NCI-H2029 (cell line): ENCODE measurements at places on chromosomes 4 and X.
A peak's percentile ranks its signal among the peaks of the same experiment; 100 is the strongest.

DNA sequence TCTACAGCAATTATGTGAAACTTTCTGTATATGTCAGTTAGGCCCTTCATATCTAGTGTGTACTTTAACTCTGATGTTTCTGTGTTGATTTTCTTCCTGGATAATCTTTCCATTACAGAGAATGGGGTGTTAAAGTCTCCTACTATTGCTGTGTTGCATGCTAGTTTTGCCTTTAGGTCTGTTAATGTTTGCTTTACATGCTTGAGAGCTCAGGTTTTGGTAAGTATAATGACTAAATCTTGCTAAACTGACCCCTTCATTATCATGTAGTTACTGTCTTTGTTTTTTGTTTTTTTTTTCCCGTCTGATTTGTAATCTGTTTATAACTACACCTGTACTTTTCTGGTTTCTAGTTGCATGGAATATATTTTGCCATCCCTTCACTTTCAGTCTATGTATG is 63.6 kb upstream of the UGT2B15 start:
- DNase-seq = no peak

- no peak for DNase-seq
Observed at GRCh38 chr4:38861791-38862190, 5.2 kb upstream of the TLR6 start.

DNA sequence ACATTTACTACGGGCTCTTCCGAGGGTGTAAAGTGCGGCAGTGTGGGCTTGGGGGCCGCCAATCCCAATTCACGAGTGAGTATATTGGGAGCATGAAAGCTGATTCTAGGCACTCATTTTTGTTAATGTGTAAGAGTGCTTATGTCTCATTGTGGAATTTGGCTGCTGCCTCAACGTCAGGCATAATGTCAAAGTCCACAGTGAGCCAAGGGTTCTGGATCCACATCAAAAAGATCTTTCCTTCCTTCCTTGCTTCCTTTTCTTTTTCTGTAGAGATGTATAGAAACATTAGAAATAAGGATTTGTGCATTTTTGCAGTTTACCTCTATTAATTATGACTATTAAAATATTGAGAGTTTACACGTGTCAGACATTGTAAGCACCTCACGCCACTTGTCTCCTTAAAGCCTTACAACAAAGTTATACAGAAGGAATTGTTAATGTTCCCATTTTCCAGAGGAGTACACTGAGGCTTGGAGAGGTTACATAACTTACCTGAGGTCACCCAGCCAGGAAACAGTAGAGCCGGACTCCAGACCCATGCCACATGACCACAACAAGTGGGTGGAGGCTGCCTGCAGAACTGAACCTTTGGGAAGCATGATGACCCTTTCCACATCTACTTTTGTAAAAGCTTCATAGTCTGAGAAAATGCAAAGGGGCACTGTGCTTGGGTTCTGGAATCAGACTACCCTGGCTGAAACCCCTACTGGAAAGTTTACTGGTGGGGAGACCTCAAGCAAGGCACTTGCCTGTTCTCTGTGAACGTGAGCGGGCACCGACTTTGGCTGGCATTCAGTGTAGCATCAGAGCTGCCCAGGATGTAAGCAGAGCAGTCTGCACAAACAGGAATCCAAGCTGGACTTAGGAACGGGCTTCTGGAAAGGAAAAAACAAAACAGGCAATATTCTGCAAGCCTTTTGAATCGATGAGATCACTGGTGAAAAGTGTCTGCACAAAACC is 761 bp downstream of the CLRN2 start:
- no peak for DNase-seq

DNA sequence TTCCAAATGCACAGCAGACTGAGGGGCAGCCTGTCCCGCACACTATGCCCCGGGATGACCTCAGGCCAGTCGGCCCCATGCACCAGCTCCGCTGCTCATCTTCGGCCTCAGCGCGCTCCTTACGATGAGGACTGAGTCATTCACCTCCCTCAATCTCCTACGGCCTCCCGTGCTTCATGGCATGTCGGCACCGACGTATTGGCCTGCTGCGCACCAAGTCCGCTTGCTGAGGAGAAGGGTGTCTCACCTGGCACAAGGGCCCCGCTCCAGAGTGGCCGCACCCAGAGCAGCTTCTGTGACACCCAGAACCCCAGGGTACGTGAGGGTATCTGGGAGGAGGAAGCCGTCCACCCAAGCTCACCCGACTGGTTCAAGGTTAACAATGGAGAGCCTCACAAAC is 35.5 kb downstream of the GAK start:
- no peak for DNase-seq

DNA sequence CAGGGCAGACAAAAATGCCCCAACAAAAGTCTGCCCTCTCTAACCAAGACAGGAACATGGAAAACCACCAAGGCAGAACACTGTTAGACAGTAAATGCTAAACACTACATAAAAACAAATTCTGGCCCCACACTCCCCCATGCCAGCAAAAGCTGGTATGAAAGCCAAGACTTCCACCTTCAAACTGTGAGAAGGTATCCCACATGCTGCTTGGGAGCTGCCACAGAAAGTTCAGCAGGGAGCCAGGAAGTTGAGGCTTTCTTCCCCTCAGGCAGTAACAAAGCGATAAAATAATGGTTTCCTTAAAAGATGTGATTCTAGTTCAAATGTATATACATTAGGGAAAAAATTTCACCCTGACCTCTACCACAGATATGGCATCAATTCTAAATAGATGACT is 770.4 kb upstream of the NDST4 start:
- DNase-seq = no peak

GRCh38 chr4:95627709-95628108 is 78.9 kb upstream of the UNC5C start:
- DNase-seq = no peak

DNA sequence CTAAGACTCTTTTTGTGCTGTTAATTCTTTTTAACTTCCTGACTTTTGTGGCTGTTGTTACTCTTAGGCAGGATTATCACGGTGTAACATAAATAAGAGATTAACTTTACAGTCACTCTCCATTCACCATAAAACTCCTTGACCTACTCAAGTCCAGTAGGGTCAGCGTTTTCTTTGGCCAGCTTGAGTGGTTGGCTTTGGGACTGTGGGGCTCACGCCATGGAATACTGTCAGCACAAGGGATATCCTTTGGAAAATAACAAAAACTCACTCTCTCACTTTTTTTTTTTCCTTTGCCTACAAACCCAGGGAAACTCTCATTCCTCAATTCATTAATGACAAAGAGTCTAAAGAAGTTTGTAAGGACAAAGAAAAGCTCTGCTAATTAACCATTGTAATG is 89.4 kb upstream of the TLL1 start:
- DNase-seq = no peak

- DNase-seq = no peak
Observed at GRCh38 chr4:151573945-151574344, 165.0 kb downstream of the FHIP1A start.

- no peak for DNase-seq
Observed at GRCh38 chrX:69221239-69222102, 56.2 kb upstream of the PJA1 start.

GRCh38 chrX:19683817-19684216 is 168.5 kb upstream of the MAP3K15 start:
- no peak for DNase-seq

- DNase-seq = no peak
Observed at GRCh38 chrX:38538134-38538533, 23.2 kb upstream of the TSPAN7 start.

GRCh38 chrX:152074163-152074562 is 64.2 kb downstream of the MAGEA10 start:
- DNase-seq = no peak

GRCh38 chr4:177302371-177303100 is 7.1 kb upstream of the NEIL3 start:
- DNase-seq = no peak

DNA sequence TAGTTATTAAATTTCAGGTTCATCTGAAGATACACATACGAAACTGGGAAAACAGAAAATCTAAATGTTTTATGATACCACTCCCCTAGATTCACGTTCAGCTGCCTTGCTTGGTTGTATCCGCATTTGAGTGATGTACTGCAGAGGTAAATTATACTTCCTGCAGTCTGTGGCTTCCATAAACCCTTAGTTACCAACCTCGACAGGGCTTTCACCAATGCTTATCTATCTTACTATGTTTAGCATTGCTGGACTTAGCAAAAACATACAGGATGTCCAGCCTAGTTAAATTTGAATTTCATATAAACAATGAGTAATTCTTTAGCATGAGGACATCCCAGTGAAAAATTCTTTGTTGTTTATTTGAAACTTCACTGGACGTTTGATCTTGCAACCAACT is 108.8 kb downstream of the TMA16 start:
- no peak for DNase-seq

- no peak for DNase-seq
Observed at GRCh38 chrX:96764864-96765263, 80.2 kb downstream of the DIAPH2 start.

GRCh38 chrX:2536974-2537373 is 36.2 kb upstream of the DHRSX start:
- DNase-seq = no peak

DNA sequence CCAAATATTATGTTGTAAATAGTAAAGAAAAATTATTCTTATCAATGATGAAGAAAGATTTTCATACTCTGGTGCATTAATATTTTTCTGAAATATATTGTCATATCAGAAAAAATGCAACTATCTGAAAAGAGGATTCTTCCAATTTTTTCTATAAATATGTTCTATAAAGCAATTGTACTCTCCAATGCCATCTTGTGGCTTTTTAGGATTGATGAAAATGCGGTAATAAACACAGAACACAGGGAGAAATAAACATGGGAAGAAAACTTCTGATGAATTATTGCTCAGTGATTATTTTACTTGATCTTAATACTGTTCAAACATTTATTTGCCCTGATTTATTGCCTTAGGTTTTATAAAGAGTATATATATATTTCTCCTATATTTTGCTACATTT is 215.4 kb downstream of the IL1RAPL1 start:
- no peak for DNase-seq

DNA sequence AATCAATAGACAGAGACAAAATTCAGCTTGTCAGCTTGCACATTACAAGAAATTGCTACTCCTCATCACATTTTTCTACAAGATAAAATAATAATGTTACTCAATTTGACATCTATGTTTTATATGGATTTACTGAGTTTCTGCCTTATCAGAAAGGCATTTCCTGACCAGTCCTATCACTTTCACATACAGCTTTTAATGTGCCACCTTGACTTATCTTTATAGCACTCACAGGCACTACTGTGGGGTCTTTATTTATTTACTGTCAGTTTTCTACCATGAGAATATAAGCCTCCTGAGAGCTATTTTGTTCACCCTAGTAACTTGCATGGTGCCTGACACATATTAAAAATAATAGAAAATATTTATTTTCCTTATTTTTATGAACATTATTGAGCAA is 6.0 kb downstream of the NDST4 start:
- DNase-seq = no peak

DNA sequence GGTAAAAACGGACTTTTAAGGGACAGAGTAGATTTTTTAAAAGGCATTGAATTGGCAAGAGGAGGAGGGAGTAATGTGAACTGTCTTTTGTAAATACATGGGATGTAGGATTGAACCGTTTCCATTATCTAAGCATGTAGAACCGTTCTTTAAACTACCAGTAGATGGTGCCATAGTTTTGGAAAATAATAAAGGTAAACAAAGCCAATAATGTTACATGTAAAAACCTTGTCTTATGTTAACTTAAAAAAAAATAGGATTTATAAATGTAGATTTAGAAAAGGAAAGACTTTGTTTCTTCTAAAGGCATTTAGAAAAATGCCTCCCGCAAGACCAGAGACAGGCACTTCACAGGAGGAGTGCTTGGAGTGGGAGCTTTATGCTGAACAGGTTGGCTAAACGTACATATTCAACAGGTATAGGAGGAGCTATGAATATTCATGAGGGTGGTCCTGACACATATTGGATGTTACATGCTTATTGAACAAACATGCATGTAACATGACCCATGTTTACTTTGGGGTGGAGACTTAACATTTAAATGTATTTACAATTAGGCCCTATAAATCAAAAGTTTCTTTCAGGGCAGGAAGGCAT is 45.5 kb upstream of the FAM241A start:
- peak; percentile 17 for DNase-seq

DNA sequence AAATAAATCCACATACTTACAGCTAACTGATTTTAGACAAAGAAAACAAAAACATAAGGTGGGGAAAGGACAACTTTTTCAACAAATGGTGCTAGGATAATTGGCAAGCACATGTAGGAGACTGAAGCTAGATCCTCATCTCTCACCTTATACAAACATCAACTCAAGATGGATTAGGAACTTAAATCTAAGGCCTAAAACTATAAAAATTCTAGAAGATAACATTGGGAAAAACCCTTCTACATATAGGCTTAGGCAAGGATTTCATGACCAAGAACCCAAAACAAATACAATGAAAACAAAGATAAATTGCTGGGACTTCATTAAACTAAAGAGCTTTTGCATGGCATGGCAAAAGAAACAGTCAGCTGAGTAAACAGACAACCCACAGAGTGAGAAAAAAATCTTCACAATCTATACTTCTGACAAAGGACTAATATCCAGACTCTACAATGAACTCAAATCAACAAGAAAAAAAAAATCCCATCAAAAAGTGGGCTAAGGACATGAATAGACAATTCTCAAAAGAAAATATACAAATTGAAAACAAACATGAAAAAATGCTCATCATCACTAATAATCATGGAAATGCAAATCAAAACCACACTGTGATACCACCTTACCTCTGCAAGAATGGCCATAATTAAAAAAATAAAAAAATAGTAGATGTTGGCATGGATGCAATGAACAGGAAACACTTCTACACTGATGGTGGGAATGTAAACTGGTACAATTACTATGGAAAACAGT is 14.1 kb upstream of the AFP start:
- no peak for DNase-seq

GRCh38 chrX:137352101-137352660 is 213.7 kb upstream of the ZIC3 start:
- DNase-seq = no peak

DNA sequence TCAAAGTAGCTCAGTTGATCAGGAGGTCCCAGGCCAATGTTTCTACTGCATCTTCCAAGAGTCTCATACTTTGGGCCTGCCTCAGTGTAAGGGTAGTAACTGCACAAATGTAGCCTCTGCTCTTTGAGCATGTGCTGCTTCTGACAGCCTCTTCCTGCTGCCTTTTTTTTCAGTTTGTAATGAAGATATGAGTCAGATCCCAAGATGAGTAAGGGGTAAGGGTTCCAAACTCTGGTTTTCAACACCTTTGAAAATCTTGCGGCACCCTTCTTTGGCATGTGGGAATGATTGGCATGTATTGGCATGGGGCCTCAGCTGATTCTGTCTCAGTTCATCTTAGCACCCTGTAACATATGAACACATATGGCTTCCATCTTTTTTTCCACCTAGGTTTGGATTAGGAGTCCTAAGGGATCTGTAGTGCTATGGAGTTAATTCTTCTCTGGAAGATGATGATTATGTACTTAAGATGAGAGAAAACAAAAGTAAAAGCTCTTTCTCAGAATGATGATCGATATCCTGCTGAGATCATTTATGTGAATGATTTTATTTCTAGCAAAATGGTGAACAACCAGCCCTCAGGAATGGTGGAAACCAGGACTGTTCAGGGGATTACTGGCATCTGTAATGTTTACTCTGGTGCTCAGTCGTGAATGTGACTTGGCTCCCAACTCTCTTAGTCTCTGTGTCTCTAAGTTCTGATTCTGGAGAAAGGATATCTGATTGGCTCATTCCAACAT is 118.7 kb upstream of the PRPS2 start:
- DNase-seq = no peak
